ENCODE measurements at places on chromosomes 2 and 18. TPM values are rescaled to one million over a fixed set of nuclear protein-coding genes. Genes with fewer than 3 reads are reported as not detected.

The TMEFF2 gene
- total RNA-seq, result 15.2 TPM

GRCh38 chr2:208363485-208363884, 43.1 kb upstream of the PTH2R start:
- peak; percentile 85 for DNase-seq

DNA sequence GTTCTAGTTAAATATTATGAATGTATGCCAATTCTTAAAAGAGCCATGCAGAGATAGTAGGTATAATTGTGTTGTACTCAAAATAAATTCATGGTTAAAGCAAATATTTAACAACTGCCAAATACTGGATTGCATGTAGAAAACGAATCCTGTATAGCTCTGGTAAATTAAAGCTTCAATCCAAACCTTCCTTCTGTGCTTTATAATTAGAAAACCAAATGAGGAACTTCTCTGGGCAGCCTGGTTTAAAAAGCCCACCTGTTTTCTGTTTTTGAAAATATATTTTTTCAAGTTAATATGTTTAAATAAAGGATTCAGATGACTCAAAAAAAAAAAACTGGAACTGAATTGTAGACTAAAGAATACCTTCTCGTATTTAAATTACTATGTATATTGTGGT, 48.3 kb upstream of the ITGA4 start:
- no peak for DNase-seq

DNA sequence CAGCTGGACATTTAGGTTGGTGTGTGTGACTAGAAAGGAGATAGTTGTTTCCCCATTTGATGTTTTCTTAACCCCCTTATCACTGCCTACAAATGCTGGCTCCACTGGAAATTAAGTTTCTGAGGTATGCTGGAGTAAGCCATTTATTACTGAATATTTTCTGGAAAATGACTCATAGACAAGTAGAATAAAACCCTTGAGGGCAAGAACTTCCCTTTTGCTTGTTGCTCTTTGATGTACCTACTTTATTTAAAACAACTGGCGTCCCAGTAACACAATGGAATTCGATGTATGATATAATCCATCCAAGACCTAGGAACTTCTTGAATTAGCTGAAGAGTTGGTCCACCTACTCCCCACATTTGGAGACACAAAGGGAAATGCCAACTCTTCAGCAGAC, 33.3 kb upstream of the SESTD1 start:
- DNase-seq, result no peak

GRCh38 chr2:42513252-42513918, 19.6 kb upstream of the KCNG3 start:
- peak; percentile 44 for DNase-seq

DNA sequence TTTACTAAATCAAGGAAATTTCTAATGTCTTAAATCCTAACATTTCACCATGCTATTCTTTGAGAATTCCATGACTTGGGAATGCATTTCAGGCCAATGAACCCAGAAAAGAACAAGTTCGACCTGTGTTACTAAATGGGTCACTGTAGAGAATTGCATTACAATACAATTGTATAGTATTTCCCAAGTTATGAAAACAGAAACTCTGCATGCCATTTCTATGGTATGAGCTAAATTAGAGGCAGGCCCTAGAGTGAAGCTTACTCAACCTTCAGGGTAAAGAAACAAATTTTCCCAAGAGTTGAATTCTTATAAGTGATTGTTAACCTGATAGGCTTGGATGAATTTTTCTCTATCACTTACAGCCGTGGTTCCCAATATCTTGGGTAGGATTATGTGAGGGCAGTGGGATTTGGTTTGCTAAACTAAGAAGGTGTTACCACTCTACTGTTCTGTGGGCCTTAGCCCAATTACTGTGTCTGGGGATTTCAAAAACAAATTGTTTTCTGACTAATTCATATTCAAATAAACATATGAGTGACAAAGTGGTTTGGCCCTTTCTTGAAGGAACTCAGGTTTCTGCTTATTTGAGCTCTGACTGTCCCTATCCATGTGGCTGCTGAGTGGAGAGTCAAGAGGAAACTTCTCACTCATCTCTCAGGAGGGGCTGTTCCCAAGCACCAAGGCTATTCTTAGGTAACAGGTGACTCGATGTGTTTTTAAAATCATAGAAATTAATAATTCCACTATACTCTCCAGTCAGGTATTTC, 11.2 kb upstream of the SERPINB7 start:
- DNase-seq, result no peak

DNA sequence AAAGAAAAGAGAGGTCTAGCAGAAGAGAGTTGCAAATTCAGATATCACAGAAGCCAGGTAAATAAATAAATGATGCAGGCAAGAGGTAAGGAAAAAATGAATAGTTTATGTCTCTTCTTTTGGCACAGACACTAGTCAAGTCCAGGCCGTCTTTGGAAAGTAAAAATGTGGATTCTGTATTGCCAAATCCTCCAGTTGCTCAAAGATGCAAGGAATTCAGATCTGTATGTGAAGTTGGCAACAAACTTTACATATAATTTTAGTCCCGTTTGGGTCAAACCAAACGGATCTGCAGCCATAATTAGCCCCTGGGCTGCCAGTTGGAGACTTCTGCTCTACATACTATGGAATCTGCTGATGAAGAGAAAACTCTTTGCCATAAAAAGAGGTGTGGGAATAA, 200.5 kb upstream of the RND3 start:
- no peak for DNase-seq

DNA sequence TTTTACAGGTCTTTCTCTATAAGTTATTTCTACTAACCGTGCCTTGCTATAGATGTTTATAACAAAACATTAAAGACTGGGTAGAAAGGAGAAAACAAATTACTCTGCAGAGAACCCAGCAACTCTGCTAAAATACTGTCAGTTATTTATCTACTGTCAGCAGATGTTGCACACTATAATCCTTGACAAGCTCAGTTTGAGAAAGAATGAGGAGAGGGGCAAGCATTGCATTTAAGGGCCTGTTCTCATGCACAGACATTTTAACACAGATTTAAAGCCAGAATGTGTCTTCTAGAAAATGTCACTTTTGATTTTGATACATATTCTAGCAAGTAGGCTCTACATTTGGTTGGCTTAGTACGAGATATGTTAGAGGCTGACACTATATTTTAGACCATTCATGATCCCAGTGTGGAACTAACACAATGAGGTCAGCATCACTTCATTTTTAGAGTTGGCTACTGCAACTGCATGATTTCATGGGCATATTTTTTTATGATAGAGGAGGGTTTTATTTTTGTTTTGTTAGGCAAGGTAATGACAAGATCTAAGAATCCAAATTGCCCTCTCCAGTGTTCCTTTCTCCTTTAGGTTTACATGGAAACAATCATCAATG, 516.4 kb downstream of the ZEB2 start:
- no peak for DNase-seq

The BMP10 gene
- total RNA-seq, result 0.46 TPM

GRCh38 chr18:79575891-79576685, 103.5 kb upstream of the CTDP1 start:
- no peak for DNase-seq

DNA sequence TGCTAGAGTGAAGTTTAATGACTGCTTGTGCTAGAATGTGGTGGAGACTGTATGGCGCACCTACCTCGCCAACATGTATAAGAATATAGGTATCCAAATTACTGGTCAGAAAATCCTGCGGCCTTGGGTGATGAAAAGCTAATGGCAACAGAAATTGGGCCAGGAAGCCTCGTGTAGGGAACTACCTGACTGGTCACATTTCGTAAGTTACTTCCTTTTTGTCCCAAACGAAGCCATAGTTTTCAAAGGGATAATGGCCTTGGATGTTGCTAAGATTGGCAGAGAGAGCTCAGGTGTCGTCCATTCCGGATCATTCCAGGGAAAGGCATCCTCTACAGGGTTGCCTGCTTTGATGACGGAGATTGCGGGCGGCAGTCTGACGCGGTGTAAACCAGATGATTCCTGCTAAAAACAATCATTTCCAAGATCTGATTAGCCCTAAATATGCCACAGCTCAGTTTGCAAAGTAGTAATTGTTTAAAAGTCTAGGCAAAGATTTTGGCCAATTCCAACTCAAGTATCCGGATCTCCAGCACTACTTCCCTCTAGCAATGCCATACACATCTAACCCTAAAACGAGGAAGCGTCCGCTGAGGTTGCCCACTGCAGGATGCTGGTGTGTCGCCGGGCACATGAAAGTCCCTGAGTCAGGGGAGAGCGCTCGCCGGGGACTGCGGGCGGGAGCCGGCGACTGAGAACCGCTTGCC, 708 bp upstream of the MALT1 start:
- no peak for DNase-seq

The RTP5 gene
- not detected for total RNA-seq

The TBR1 gene
- total RNA-seq, result not detected

DNA sequence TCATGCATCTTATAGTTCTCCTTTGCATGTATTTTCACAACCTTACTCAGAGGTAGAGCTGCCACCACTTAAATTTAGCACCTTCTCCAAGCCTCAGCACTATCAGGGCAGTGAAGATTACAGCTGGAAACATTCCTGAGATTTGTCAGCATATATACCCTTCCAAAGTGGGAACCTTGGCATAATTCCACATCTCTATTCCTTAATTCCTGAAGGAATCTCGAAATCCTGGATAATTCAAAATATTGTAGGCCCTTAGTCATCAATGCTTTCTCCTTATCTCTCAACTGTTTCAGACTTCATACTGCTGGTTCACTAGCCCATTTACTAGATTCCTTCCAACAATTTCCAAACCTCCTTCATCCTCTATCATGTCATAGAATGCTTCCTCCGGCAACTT, 87.4 kb downstream of the ITSN2 start:
- DNase-seq, result no peak

DNA sequence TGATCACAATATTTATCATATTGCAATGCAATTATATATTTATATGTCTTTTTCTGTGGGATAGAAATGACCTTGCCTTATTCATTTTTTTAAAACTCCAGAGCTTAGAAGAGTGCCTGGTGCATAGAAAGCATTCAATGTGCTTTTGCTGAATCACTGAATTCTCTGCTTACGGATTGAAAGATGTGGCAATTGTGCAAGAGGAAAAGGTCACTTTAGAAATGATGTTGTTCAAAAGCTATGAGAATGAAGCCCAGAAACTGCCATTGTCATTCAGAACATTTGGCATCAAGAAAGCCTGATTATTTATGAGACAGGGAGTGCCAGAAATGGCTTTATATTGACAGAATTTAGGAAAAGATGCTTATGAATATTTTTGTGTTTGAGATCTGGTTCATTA, 678.6 kb upstream of the CDH2 start:
- DNase-seq, result peak; percentile 14

The GORASP2 gene
- total RNA-seq, result 83.0 TPM

The OTOS gene
- total RNA-seq, result not detected

GRCh38 chr2:208025037-208025813, at the start of gene PLEKHM3:
Gene PLEKHM3, minus strand, starts transcription at chr2:208025527. Its CDS starts 23,888 bp downstream, at chr2:208001639.
- peak; percentile 69 for DNase-seq

DNA sequence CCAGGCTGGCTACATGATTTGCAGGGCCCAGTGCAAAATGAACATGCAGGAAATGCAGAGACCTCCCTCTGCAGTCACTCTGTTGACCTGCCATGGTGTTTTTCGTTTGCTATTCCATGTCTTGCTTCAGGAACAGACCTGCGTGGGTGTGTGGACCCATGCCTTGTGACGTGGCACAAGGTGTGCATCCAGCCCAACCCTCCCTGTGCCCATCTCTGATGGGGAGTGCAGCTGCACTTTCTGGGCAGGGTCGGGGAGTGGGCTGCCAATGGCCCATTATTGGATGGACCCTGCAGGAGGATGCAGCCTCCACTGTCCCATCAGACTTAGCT, 33.1 kb downstream of the NAPG start:
- no peak for DNase-seq

The DNAH7 gene
- 0.40 TPM for total RNA-seq

The ADGRF3 gene
- total RNA-seq, result 0.07 TPM

GRCh38 chr2:46067501-46068305, 229.5 kb upstream of the EPAS1 start:
- peak; percentile 98 for DNase-seq

- no peak for DNase-seq
Measured at GRCh38 chr18:54743605-54743995, 84.7 kb upstream of the RAB27B start.

GRCh38 chr2:143140864-143141661, 11.8 kb downstream of the ARHGAP15 start:
- no peak for DNase-seq

DNA sequence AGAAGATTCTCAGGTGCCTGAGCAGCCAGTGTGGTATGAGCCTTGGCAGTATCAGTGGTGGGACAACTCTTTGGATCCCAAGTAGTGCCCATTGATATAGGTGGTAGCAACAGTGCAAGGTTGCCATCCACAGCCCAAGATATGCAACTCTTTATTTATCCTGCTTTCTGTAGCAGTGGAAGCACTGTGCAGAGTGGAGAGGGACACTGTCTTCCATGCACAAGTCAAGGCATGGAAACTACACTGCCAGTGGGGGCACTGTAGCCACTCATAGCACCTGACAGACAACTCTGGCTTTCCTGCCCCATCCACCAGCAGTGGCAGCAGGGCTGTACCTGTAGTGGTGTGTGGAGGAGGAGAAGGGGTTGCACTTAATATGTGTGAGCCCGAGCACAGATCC, 409.6 kb upstream of the TMEFF2 start:
- no peak for DNase-seq

DNA sequence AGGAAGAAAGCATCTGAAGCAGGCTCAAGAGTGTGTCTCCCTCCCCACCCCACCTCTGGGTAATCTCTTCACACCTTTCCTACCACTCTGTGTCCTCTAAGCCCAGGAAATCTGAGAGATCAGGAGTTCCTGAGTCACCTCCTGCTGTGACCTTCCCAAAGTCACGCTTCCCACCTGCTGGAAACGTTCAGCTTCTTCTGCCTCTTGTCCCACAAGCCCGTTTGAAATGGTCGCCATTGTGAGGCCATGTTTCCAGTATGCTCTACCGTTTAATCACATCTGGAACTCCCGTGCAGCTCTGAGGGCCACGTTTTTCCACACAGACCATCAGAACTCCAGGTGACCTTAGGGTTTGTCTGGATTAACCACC, 25.9 kb downstream of the GREB1 start:
- no peak for DNase-seq

The ANKRD62 gene
- not detected for total RNA-seq

The TTN gene
- total RNA-seq, result 0.02 TPM

GRCh38 chr18:9285604-9286003, 49.0 kb upstream of the TWSG1 start:
- DNase-seq, result no peak

GRCh38 chr2:68416081-68416675, 50.9 kb downstream of the FBXO48 start:
- no peak for DNase-seq

The ANKRD44 gene
- 8.7 TPM for total RNA-seq

Measured in A172 (cell line).